ENCODE measurements at places on chromosomes 1 and 21. TPM values are rescaled to one million over a fixed set of nuclear protein-coding genes. Genes with fewer than 3 reads are reported as not detected.
A peak's percentile ranks its signal among the peaks of the same experiment; 100 is the strongest.

DNA sequence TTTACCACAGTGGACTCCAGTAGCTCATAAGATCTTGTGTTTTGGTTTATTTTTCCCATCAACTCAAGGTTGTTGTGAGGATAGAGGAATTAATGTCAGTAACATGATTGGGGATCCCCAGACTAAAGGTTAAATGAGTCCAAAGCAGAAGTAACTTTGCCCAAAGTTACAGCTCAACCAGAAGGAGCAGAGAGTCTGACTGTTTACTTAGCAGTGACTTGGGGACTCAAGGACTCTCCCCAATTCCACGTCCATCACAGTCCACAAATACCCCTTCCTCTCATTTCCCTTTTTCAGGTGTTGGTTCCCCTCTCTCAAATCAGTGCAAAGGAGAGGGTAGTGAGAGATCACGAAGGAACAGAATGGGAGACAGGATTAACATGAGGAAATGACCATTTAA lies 4.0 kb upstream of the ETV3 start:
- DNase-seq = no peak

DNA sequence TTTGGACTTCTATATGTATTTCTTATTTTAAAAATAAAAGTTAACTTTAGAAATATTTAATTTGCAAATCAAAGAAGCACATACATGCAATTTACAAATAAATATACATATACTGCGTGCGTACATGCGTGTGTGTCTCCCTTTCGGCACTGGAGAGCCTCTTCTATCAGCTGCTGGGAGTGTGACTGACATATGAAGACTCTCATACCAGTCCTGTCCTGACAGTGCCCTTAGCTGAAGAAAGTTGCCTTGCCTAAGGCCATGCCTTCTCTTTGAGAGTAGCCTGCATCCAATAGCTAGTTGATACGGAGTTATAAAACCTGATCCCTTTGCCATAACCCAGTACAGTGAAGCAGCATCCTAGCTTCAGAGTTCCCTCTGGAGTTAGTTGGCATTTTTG lies 282.4 kb upstream of the NEGR1 start:
- DNase-seq = no peak

- DNase-seq = no peak
Observed at GRCh38 chr1:110524311-110525248, 5.6 kb upstream of the KCNA10 start.

DNA sequence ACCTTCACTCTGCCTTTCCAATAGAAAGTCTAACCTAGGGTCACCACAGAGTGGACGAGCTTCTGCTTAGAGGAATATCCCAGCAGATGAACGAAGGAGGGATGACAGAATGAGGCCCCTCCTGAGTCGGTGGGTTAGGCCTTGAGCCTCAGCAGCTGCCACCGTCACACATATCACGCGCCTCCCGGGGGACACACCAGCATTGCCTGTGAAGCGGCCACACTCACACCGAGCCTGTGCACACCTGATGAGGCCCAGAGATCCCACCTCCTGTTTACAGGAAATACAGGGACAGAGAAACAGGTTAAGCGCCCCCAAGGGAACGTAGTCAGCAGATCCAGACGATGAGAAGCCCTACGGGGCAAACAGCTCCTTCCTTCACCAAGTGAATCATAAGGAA lies 25.1 kb upstream of the LRRC47 start:
- DNase-seq = no peak

DNA sequence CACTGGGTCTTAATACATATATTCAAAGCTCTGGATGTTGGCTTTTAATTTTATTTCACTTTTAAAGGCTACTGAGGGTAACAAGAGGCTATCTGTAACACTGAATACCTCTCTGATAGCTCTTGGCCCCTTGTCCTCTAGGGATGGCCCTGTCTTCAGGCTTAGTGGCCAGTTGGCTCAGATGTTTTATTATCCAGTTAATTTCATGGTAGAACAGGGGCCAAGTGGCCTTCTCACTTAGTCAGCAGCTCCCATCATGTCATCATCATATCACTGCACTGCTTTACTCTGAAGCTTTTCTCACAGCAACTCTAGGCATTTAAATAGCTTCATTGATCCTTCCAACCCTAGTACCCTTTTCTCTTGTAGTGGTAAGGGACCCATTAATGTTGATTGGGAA lies 40.2 kb upstream of the MACF1 start:
- no peak for DNase-seq

GRCh38 chr1:41542196-41542930 lies 57.9 kb upstream of the EDN2 start:
- DNase-seq = no peak

DNA sequence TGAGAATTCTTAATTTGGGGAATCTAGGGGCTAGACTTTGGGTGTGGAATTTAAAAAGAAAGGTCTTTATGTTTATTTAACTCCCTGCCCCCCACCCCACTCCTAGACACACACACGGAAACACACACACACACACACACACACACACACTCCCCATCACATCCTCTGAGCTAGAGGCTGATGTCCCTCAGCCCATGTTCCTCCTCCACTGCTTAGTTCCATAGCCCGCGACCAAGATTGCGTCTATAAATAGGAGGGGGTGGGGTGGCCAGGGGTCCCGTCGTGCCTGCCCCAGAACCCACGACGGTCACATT lies 655 bp upstream of the KIRREL1 start:
- peak; percentile 85 for DNase-seq

DNA sequence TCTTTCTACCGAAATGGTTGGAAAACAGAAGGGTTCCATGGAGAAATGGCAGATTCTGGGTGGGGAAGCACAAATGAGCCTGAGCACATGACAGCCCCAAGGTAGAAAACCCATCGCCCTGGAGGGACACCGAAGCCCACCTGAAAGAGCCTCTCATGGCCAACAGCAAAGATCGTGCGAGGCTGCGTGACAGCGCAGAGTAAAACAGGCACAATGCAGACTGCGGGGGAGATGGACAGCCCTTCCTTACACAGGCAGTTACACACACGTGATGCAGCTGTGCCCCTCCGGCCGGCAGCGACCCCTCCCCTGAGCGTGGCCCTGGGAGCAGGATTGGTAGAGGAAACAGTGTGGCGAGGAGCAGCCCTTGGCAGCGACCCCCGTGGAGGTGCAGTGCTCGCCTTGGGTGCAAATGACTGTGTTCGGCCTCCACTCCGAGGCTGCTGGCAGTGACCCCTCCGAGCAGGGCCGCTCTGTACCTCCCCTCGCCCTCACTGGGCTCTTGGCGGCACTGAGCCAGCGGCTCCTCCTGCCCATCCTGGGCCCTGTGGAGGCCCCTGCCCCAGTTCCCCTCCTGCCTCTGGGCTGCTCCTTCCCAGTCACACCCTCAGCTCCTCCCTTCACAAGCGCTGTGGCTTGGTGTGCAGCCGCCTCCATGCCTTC lies 120.9 kb upstream of the COL6A1 start:
- no peak for DNase-seq

DNA sequence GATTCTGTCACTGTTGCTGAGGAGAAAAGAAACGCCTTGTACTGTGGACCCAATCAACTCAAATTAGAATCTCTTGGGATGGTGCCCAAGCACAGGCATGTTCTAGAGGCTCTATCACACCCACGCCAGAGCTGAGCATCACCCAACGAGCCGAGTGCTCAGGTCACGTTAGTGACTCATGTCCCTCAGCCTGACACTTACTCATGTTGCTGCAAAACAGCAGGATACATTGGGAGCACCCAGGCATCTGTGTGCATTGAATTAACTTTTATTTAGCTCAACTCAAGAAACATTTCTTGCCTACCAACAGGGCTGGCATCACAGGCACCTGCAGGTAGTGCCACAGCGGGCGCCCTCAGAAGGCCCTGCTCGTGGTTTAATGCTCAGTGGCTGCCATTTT lies 149.8 kb downstream of the ETS2 start:
- DNase-seq = no peak

DNA sequence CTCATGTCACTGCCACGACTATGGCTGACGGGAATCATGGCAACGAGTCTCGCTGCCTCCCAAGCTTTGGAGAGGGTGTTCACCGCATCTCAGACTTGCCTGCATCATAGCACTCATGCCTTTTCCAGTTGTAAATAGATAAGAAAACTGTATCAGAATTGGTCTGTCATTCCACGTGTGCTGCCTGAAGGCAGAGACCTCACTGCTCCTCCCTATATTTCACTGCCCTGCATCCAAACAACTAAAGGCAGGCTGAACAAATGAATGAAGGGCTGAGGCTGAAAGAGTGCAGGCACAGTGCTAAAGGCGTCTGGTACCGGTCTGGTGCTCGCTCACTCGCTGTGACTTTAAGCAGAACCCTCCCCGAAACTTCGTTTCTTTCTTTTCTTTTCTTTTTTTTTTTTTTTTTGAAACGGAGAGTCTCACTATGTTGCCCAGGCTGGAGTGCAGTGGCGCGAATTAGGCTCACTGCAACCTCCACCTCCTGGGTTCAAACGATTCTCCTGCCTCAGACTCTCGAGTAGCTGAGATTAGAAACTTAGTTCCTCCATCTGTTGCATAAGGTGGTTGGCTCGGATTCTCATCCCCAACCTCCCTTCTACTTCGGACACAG lies 542 bp downstream of the EIF2B3 start:
- DNase-seq = peak; percentile 5

DNA sequence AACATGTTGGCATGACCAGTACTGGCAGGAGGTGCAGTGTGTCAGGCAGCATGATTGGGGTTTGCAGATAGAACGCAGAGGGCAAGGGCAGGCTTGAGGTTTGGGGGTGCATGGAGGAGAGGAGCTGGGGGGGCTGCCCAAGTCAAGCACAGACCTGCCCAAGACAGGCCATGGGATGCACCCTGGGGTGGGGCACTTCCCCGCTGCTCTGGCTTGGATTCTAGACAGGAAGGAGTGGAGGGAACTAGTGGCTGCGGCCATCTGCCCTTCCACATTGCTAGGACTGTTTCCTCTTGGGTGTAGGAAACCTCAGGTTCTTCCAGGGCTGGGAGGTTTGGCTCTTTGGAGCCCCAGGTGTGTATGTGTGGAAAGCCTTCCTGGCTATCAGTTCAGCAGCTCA lies 3.0 kb downstream of the PDXK start:
- peak; percentile 22 for DNase-seq

- no peak for DNase-seq
Observed at GRCh38 chr1:219444474-219444873, 168.4 kb downstream of the ZC3H11B start.

GRCh38 chr21:27772816-27773215 lies 805.9 kb upstream of the ADAMTS5 start:
- DNase-seq = no peak

GRCh38 chr1:230138561-230139239 lies 71.7 kb downstream of the GALNT2 start:
- DNase-seq = no peak

DNA sequence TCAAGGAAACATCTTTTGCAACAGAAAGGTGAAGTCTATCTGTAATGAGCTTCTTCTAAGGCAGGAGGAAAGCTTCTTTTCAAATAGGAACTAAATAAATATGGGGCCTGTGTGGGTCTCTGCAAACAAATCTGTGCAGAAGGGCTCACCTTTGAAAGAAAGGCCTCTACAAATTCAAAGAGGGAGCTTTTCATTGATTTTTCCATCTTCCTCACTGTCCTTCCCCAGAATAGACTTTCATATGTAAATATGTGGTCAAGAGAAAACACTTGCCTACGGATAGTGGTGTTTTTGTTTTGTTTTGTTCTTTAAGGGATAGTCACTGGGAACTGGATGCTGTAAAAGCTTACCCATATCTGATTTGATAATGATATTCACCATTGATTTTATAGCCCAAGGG lies 223.4 kb downstream of the DSCAM start:
- DNase-seq = no peak

- DNase-seq = no peak
Observed at GRCh38 chr1:205240118-205240517, 12.4 kb downstream of the TMCC2 start.

- peak; percentile 99 for DNase-seq
Observed at GRCh38 chr1:2314273-2314802, 77.0 kb downstream of the MORN1 start.

DNA sequence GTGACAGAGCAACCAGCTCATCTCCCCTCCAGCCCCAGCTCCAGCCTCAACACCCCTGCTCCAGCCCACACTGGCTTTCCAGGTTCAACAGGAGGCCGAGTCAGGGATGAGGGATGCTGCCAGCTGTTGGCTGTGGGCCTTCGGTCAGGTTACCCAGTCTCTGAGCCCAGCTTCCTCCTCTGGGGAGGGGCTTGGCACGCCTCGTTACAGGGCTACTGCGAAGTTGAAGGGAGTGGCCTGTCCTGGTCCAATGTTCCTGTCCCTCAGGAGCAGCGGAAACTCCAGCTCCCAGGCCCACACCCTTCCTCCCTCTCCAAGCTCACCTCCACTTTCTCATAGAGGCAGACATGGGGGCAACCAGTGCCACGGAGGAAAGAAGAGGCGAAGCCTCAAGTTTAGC lies 15.1 kb upstream of the TAS1R2 start:
- peak; percentile 43 for DNase-seq

GRCh38 chr1:86389307-86389706 lies 6.8 kb downstream of the ODF2L start:
- no peak for DNase-seq

GRCh38 chr1:185406006-185406690 lies 89.1 kb upstream of the IVNS1ABP start:
- no peak for DNase-seq

DNA sequence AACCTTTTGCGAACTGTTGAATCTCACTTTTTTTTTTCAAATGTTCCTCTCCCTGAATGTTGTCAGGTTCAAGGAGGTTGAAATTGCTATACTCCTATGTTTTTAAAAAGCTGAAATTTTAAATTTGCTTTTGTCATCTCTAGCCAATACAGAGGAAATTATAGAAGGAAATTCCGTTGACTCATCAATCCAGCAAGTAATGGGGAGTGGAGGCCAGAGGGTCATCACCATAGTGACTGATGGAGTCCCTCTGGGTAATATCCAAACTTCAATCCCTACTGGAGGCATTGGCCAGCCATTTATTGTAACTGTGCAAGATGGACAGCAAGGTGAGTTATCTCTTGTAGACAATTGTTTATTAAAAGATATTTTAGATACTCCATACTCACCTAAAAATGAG lies 36.3 kb downstream of the GABPB2 start:
- peak; percentile 81 for DNase-seq

The VSIG8 gene
- total RNA-seq = not detected

The RNF186 gene
- total RNA-seq = not detected

The OR2L13 gene
- not detected for total RNA-seq

The CELA3A gene
- total RNA-seq = not detected

The WNT9A gene
- total RNA-seq = 0.36 TPM

The NUP210L gene
- total RNA-seq = under 0.01 TPM

The GRHL3 gene
- total RNA-seq = not detected

The ADAMTS1 gene
- total RNA-seq = 243 TPM

The LCE1F gene
- total RNA-seq = not detected

The CD48 gene
- not detected for total RNA-seq
